WERI-Rb-1 (cell line): ENCODE measurements at places on chromosomes 2 and 18.

DNA sequence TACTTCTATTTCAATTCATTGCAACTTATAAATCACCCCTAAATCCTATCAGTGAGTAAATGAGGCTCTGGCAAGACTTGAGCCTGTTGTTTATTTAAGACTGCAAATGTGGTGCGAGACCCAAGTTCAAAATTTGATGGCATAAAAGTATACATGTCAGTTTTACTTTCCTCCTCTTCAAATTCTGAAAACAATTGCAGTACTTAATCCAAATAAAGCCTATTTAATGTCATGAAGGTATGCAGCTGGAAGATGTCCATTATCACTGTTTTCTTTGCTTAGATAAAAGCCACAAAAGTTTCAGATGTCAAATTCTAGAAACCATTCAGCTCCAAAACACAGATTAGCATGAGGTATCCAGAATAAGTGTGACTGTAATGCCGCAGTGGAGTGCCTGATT, 3.3 kb downstream of the APCDD1 start:
- DNase-seq: no peak

GRCh38 chr18:24530630-24531111, 70.2 kb downstream of the HRH4 start:
- DNase-seq: peak; percentile 44

GRCh38 chr2:177467646-177468045, 75.1 kb downstream of the AGPS start:
- DNase-seq: no peak

DNA sequence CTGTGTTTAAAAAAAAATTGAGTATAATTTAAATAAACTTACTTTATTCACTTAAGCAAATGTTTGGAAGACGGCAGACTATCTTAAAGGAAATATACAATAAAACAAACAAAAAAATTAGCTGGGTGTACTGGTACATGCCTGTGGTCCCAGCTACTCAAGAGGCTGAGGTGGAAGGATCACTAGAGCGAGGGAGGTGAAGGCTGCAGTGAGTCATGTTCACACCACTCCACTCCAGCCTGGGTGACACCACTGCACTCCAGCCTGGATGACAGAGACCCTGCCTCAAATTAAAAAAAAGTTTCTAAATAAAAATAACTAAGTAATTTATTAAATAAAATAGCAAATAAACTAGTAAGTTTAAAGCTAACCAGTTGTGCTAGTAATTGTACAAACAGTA, 7.5 kb downstream of the PUM2 start:
- DNase-seq: no peak

- DNase-seq: no peak
Observed at GRCh38 chr2:45128580-45128997, 119.3 kb upstream of the SIX2 start.

GRCh38 chr2:99382143-99382542, 45.0 kb downstream of the EIF5B start:
- no peak for DNase-seq

- no peak for DNase-seq
Observed at GRCh38 chr2:101793277-101793969, 95.9 kb downstream of the MAP4K4 start.

GRCh38 chr18:47587587-47587986, 336.1 kb upstream of the SKOR2 start:
- DNase-seq: no peak

DNA sequence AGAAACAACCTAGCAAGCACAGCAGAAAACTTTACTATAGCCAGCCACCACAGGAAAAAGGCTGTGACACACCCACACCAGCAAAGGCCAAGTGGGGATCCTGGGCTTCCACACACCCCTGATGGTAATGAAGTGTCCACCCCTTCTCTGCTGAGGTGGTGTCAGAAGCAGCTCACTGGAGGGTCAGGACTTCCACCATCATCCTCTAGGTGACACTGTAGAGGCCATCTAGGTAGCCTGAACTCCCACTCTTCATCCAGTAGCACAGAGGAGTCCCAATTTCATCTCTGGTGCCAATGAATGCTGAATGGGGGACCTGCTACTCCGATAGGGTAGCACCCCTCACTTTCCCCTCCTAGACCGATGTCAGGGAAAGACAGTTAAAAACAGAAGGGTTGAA, 1544.4 kb downstream of the LRP1B start:
- peak; percentile 63 for DNase-seq

- DNase-seq: no peak
Observed at GRCh38 chr2:41283079-41283775, 764.6 kb upstream of the PKDCC start.

- DNase-seq: peak; percentile 6
Observed at GRCh38 chr2:11569636-11570035, 35.8 kb downstream of the GREB1 start.

DNA sequence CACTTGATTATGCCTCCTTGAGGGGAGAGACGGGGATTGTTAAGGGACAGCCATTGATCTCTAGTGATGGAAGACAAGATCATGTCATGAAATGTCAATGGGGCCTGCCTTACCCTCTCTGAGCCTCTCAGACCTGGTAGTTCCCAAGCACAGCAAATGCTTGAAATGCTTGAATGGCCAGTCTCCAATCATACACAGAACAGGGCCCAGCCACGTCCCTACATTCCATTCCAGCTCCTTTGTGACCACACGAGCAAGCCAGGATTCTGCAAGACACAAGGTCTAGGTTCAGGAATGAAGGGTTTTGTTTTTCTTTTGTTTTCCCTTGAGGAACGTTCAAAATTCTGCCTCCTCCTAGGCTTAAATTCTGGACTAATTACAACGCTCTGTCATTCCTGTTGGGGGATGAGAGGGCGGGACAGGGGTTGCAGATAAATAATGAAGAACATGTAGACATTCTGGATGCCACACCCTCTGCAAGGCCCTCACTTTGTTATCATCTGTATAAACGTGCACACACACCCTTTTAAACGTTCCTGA, 98.1 kb upstream of the YPEL5 start:
- DNase-seq: no peak

DNA sequence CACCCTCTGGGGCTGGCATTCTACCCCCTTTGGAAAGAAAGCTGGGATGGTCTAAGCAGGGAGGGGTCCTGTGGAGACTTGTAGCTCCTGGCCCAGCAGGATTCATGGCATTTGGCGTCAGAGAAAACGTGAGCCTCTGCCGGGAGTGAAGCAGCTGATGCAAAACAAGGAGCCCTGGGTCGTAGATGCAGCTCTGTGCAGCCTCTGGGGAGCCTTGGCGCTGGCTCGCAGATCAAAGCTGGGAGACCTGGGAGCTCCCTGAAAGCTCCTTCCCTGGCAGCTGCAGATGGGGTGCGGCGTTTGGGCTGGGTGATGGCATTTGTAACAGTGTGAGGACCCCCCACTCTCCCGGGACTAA, 148.3 kb downstream of the KLHL29 start:
- DNase-seq: no peak

DNA sequence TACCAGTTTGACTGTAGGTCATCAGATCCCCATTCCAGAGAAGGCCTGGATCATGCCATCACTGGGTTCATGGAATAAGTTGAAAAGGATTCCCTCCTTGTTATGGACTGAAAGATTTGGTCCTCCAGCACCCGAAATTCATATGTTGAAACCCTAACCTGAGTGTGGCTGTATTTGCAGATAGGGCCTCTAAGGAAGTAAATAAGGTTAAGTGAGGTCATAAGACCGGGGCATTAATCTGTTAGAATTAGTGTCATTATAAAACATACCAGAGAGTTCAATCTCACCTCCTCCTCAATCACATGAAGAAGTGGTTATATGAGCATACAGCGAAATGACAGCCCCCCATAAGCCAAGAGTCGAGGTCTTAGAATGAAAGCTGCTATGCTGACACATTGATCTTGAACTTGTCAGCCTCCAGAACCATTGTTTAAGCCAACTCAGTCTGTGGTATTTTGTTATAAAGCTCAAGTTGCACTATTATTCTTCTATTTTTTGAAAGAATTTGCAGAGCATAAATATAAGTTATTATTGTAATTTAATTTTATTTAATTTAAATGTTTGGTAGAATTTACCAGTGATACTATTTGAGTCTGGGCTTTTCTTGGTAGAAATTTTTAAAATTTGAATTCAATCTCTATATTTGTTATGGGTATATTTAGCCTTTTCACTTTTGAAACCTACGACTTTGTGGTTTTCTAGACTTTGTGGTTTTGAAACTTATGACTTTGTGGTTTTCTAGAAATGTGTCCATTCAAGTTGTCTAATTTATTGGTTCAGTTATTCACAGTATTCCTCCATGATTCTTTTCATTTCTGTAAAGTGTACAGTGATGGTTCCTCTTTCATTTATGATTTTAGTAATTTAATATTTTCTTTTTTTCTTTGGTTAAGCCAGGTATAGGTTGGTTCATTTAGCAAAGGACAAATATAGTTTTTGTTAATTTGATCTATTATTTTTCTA, 1206.7 kb upstream of the CDH2 start:
- DNase-seq: no peak

GRCh38 chr2:102707796-102708695, 53.8 kb upstream of the TMEM182 start:
- DNase-seq: no peak

DNA sequence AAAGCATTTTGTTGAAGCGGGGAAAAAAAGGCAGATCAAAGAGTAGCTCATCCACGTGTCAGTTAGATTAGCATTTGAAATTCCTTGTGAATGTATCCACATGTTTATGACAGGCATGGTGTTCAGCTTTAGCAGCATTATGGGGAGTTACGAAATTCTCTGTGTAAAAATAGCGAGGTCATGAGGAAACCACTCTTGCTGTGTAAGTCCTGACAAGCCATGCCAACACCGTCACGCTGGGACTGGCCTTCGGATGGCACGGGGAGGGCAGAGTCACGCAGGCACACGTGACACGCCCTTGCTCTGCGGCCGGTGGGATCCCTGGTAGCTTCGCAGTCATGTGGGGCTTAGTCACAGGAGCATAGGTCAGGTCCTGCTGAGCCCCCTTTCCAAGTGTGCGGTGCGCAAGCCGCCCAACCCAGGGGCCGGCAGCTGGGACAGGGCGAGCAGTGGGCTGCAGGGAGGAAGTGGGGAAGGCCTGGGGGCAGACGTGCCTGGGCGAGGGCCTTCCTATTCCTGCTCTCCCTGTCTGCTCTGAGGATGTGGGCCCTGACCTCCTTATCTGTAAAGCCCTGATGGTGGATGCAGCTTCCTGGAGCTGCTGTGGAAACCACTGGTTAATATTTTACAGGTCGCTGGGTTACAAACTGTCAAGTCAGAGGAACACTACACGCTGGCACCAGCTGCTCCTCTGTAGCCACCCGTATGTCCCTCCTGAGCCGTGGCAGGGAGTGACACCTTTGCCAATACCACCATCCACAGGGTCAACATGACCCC, 18.0 kb downstream of the MBP start:
- no peak for DNase-seq

GRCh38 chr2:128389388-128390086, 70.9 kb upstream of the HS6ST1 start:
- no peak for DNase-seq

- DNase-seq: no peak
Observed at GRCh38 chr2:42788-43187, 3.5 kb downstream of the FAM110C start.

DNA sequence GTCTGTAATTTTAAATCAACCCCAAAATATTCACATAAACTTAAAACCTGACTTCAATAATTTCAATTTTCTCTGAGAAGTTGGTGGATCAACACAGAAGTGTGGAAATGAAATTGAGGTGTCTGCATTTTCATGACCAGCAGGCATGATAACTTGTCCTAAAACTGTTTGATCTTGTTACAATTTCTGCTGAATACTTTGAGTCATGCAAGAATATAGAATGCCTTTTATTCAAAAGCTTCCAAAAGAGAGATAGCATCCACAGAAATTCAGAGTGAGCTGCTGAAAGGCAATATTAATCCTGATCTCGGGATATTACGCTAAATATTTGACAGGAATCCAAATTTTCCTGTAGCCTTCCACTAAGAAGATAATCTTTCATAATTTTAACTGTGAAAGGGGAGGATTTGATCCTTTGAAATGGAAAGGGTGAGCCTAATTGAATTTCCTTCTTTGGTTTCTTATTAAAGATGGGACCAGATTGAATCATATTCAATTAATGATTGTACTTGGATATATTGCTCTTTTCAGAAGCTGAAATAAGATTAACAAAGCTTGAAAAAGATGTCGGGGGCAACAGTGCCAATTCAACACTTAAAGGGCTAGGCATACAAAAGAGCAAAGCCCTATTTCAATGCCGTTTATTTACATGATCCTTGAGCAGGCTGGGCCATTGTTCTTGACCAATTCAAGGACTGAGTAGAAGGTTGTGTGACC, 129.3 kb downstream of the NCKAP5 start:
- DNase-seq: no peak

DNA sequence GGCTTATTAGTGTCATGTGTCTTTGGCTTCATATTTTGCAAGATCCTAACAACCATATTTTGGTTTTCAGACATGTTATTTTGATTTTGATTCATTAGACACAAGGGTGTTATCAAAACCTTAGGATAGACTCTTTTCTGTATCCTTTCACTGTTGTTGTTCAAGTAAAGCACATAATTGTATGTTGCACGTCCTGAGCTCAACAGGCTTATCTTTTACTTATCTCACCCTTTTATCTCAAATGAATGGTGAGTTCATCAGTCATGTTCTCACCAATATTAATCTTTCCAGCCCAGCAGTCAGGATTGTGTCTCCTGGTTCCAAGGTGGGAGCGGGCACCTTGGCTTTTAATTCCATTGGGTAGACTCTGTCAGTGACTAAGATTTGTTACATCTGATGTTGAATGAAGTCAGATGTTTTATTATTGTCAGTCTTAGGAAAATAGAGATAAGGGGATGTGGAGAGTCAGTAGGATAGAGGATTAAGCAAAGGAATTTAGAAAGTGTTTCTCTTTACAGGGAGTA, 11.9 kb downstream of the GPN1 start:
- DNase-seq: no peak

- DNase-seq: no peak
Observed at GRCh38 chr2:234308813-234309195, 188.1 kb downstream of the ARL4C start.

DNA sequence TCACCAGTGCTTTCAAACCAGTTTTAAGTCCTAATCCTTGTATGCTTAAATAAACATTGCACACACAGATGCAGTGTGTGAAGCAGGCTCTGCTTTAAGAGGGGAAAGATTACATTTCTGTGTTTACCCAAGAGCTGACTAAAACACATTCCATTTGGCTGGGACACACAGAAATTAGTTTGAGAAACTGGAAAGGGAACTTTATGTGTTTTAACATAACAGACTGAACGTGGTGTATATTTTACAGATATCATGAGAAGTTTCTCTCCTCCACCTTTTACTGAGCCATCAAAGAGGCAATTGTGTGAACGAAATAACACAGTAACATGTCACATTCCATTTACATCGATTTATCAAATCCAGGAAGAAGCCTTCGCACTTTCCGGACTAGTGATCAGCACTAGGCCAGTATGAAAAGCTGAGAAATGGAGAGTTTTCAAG, 121.8 kb downstream of the MAIP1 start:
- no peak for DNase-seq

- no peak for DNase-seq
Observed at GRCh38 chr2:46574457-46575355, 95.3 kb downstream of the TMEM247 start.

GRCh38 chr2:30261695-30262211, 30.4 kb downstream of the LBH start:
- no peak for DNase-seq
